Endothelial cell (in vitro differentiated cells): ENCODE measurements at places on chromosomes 13 and 19.

DNA sequence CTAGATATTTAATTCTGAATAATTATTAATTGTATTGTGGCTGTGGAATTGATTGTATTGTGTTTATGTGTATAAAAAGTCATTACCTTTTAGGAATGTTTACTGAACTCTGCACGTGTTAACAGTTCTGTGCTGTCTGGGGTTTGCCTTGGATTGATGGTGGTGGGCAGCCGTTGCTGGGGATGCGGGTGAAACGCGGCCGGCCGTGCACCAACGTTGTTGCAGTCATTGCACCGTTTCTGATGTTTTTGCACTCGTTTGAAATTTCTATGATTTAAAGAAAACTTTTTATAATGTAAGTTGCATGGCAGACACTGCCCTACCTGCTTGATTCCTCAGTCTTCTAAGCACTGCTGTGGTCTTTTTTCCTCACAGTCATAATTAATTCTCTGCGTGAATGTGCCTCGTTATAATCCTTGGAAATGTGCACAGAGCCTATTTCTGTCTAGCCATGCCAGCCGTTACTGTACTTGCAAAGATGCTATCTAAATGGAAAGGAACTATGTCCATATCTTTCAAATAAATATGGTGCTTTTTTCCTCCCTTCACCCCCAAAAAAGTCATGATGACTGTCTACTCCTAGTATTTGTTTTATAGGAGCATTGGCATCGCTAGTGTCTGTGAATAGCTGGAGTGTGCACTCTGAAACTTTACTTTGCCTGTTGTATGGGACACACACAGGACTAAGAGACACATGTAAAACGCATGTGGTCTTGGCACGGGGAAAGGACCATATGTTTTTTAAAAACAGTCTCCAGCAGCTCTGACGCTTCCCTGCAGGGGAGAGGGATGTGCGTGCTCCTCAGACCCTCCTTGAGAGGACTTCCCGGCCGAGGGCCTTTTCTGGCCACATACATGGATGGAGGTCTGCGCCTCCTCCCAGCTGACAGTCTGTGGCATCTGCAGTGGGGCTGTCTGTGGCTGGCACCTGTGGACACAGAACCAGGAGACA is 40.7 kb upstream of the MCF2L start:
- no peak for DNase-seq

GRCh38 chr19:1523412-1524286 is at the start of gene PLK5:
Gene PLK5 (plus strand): TSS chr19:1524077. CDS start chr19:1526997, 2,920 bp downstream.
- no peak for DNase-seq

DNA sequence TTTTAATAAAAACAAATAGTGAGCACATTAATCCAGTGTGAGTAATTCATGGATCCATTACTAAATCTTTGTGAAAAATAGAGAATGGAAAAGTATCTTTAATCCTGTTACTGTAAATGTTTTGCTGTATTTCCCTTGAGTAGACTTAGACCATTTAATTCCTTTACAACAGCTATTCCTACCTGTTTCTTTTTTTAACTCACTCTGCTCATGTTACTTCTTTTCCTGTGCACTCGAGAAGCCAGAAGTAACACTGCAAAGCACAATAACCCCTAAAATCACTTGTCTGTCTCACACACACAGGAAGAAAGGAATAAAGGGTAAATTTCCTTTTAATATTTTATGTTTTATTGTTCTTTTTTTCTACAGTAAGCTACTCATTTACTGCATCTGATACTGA is 244.3 kb downstream of the SHISA2 start:
- no peak for DNase-seq

- DNase-seq: no peak
These were observed 50.9 kb downstream of the TPT1 start for GRCh38 chr13:45289936-45290563.

- DNase-seq: no peak
These were observed 4.2 kb downstream of the RCBTB2 start for GRCh38 chr13:48528720-48529119.

GRCh38 chr13:35703061-35703460 is 226.6 kb upstream of the MAB21L1 start:
- DNase-seq: no peak
